Esophagus muscularis mucosa (tissue), 4 donors: ENCODE measurements at places on chromosomes 7 and 10. TPM values are rescaled to one million over a fixed set of nuclear protein-coding genes. Genes with fewer than 3 reads are reported as not detected.

DNA sequence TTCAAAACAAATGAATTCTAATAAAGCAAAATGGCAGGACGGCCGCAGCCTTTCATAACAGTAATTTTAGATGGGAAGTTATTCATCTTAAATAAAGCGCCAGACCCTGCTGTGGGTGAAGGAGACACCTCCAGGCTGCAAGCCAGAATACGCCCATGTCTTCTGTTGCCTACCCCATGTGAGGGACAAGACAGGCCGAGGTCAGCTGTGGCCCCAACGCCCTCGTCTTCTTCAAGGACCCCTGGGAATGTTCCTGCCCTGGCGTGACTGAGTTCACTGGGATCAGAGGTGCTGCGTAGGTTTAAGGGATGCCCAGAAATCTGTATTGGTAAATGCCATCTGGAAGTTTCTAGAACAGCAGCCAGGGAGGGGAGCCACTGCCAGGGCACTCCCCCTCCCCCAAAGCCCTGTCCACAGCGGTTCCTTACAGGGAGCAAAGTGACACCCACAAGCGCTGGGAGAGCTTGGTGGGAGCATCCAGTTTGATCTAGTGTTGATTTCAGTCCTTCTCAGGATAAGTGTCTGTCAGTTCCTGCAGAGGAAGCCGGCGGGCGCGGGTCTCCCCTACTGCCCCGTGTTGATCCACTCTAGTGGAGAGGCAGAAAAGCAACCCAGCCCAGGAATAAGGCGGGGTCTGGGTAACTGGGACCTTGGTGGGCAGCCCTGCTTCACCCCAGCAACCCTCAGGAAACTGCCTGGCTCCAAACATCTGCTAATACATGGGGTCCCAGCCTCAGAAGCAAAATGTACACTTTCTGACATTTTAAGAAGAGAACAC lies 20.6 kb downstream of the PAPOLB start:
- DNase-seq = no peak

NSMCE4A gene
- 80.6 TPM for total RNA-seq

- DNase-seq = no peak
Measured at GRCh38 chr7:867406-868188, 8.8 kb upstream of the GET4 start.

GRCh38 chr10:98268694-98269431 lies 869 bp upstream of the LOXL4 start:
- no peak for DNase-seq

OPN1SW gene
- total RNA-seq = not detected

GRCh38 chr10:1229116-1229515 lies 172.9 kb downstream of the WDR37 start:
- no peak for DNase-seq

- no peak for DNase-seq
Measured at GRCh38 chr7:143499743-143500348, 22.2 kb downstream of the TAS2R41 start.

- DNase-seq = no peak
Measured at GRCh38 chr7:155064186-155064585, 5.9 kb upstream of the HTR5A start.

GRCh38 chr10:29273478-29273877 lies 15.4 kb upstream of the LYZL1 start:
- DNase-seq = peak; percentile 79

- DNase-seq = no peak
Measured at GRCh38 chr7:46282155-46282554, 361.1 kb upstream of the IGFBP3 start.

DNA sequence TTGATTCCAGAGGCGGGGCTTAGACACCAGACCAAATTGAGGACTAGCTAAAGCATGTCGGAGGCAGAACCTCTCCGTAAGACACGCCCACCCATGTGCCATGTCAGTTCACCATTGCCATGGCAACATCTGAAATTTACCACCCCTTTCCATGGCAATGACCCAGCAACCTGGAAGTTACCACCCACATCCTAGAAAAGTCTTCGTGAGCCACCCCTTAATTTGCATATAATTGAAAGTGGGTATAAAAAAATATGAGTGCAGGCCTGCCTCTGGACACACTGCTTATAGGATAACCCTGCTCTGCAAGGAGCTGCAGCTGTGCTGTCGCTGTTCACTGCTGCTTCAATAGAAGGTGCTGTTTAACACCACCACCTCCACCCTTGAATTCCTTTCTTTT lies 28.0 kb downstream of the TMEM270 start:
- no peak for DNase-seq

SPDYE3 gene
- not detected for total RNA-seq

DNA sequence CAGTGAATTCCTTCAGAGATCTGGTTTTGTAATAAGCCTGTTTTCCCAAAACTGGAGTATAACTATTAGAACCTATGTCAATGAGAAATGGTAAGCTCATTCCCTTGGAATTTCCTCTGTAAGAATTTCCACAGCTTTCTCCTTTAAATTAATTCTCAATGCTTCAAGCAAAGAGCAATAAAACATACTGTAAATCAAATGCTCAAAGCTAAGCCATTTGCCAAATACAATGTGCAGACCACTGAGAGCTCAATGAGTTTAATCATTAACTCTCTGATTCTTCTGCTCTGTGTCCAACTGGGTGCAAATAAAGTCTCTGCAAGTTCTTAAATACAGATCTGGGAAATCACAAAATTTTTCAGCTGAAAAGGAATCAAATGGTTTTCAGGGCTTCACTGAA lies 227.6 kb upstream of the IMMP2L start:
- no peak for DNase-seq

VGF gene
- 0.26 TPM for total RNA-seq

- no peak for DNase-seq
Measured at GRCh38 chr10:42477170-42477569, 161.2 kb downstream of the ZNF33B start.

DDC gene
- total RNA-seq = not detected

DNA sequence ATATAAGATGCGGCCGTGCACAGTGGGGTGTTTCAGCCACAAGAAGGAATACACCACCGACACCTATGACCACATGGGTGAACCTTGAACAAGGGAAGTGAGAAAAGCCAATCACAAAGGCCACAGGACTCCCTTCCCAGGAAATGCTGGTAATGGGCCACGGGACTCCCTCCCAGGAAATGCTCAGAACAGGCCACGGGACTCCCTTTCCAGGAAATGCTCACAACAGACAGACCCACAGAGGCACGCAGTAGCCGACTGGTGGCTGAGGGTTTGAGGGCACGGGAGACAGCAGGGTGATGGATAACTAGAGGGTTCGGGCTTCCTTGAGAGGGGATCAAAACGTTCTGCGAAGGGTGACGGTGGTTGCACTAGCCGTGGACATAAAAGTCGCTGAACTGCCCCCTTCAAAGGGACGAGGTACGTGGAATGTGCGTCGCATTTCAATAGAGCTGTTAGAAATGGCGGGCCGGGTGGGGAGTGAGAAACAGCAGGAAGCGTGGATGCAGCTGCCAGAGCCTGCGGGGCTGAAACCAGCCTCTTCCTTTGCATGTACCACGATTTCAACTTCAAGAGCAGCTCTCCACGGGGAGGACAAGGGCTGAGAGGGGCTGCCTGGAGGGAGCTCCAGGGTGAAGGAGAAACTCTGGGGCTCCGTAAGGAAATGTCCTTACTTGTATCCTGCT lies 274.0 kb downstream of the ELFN1 start:
- DNase-seq = no peak

UPK3B gene
- 0.84 TPM for total RNA-seq

- DNase-seq = no peak
Measured at GRCh38 chr7:33694006-33694405, 211.3 kb upstream of the BMPER start.

- peak; percentile 50 for DNase-seq
Measured at GRCh38 chr10:123327450-123327849, 173.2 kb downstream of the BUB3 start.

CFTR gene
- not detected for total RNA-seq

- DNase-seq = no peak
Measured at GRCh38 chr7:1913466-1914282, 243.6 kb downstream of the ELFN1 start.

NOLC1 gene
- 83.8 TPM for total RNA-seq

DNA sequence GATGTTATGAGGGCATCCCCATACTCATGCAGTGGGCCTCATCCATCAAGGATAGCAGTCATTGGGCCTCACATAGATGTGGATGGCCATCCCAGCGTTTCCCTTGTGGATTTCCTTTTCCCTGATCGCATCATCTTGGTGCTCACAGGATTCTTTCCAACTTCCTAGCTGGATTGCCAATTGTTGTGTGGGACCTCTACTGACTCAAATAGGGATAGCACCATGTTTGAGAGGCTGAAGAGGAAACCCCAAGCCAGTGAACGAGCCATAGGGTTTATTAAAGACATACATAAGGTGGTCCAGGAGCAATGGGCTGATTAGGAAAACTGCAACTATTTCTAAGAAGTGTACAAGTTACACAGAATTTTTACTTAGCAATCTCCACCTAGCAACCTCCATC lies 21.8 kb downstream of the ASZ1 start:
- no peak for DNase-seq

SFTPD gene
- 0.83 TPM for total RNA-seq

- no peak for DNase-seq
Measured at GRCh38 chr10:26805567-26806245, 55.1 kb downstream of the ABI1 start.

DNA sequence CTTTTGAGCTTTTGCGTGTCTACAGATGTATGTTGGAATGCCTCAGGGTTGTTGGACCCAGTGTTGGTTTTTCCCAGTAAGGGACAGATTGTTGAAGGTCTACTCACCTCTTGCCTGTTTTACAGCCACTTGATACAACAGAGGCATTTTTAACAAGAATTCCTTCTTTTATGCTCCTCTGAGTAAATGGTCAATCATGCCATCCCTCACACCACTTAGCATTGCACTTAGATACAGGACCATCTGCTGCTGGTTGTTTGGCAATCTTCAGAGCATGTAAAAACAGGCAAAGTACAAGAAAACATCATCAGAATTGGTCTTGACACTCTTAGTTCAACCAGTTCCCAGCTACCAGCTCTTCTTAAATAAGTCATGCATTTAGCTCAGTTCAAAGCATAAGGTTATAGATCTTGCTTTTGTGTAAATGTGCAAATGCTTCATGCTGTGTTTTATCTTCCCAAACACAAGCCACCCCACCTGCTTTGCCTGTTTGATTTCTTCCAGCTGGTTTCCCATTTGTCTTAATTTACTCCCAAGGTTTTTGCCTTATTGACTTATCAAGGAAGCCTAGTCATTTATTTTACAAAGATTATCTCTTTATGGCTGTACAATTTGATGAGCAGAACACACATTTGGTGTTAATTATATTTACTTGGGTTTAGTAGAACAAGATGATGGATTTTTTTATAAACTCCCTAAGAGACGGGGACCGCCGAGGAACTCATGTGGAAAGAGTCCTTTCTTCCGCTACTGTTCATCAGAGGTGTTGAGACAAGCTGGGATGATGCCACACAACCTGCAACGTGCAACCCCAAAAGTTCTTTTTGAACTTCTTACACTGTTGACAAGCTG lies 136.6 kb downstream of the AHR start:
- DNase-seq = no peak

ARHGAP22 gene
- total RNA-seq = 6.3 TPM

SLC26A5 gene
- total RNA-seq = not detected

DNA sequence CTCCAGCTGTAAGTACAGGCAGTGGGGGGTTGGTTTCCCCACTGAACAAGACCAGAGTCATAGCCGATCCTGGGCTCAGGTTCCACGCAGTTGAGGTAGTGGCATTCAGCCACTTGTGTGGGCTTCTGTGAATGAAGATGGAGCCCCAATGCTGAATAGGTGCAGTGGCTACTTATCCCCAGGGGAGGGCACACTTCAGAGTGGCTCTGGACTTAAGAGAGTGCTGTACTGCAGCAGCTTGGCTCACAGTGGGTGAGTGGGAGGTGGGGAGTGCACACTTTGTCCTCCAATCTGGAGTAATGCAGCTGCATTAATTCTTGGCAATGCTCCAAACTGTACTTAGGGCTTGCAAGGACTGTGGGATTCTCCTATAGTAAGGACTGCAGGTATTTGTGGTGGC lies 81.9 kb downstream of the BUB3 start:
- DNase-seq = no peak

DNA sequence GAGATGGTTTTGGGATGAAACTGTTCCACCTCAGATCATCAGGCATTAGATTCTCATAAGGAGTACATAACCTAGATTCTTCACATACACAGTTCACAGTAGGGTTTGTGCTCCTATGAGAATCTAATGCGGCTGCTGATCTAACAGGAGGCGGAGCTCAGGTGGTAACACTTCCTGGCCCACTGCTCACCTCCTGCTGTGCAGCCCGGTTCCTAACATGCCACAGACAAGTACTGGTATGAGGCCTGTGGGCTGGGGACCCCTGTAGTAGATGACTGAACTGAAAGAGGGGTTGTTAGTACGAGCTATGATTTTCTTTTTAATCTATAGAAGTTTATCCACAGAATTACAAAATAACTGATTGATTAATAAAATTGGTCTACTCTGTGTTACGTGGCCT lies 48.1 kb downstream of the DGKB start:
- DNase-seq = no peak

SPDYE2 gene
- total RNA-seq = not detected

DNA sequence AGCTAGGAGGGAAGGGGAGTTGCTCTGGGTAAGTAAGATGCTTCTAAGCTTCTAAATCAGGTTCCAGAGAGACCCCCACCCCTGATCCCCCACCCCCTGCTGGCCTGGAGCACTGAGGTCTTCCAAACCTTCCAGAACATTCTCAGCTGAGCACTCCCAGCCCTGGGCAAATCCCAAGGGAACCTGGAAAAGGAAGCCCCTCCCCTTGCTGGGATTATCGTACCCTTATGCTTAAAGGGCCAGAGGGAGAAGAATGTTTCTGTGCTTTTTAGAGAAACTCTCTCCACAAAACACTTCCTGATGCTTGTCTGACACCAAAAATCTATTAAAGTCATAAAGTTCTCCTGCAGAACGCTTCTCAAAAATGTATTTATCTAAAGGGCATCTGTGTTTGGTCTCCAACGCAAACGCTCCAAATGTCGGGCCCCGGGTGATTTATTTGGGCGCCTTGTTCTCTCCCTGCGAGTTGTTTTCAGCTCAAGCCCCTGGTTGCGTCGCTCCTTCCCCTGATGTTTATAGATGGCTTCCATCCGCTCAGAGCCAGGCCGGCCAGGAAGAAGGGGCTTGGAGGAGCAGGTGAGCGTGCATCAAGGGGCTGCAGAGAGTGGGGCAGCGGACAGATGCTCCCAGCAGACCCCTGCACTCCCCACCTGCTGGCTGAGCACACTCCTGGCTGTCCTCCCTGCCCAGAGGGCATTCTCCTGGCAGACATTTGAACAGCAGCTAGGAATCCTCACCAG lies 8.2 kb upstream of the RET start:
- DNase-seq = no peak

GRCh38 chr10:74898201-74898976 lies 72.0 kb downstream of the KAT6B start:
- DNase-seq = no peak

- DNase-seq = no peak
Measured at GRCh38 chr7:86964973-86965726, 94.3 kb downstream of the ELAPOR2 start.

DNA sequence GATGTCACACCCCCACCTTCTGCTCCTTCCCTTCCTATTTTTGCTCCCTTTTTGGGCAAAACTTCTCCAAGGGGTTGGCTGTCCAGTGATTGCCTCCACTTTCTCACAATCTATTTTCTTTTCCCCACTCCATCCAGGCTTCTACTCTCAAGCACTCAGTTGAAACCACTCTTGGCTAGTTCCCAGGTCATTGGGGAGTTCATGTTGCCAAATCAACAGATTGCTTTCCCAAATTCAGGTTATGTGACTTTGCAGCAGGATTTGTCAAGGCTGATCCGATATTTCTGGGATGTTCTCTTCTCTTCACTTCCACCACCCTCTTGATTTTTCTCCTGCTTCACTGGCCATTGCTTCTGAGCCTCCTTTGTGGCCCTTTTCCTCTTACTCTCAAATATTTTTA lies 258.7 kb upstream of the SLC26A5 start:
- DNase-seq = no peak
